ENCODE measurements at places on chromosomes 7 and 10. TPM values are rescaled to one million over a fixed set of nuclear protein-coding genes. Genes with fewer than 3 reads are reported as not detected.

- DNase-seq, result no peak
Measured at GRCh38 chr7:25835197-25835596, 316.8 kb upstream of the NFE2L3 start.

DNA sequence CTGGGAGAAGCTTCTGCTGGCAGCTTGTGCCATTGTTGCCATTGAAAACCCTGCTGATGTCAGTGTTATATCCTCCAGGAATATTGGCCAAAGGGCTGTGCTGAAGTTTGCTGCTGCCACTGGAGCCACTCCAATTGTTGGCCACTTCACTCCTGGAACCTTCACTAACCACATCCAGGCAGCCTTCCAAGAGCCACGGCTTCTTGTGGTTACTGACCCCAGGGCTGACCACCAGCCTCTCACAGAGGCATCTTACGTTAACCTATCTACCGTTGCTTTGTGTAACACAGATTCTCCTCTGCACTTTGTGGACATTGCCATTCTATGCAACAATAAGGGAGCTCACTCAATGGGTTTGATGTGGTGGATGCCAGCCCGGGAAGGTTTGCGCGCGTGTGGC is 220.7 kb downstream of the ADK start:
- no peak for DNase-seq

- DNase-seq, result no peak
Measured at GRCh38 chr7:32673275-32673983, 178.1 kb downstream of the AVL9 start.

The KCP gene
- 0.22 TPM for total RNA-seq

- DNase-seq, result no peak
Measured at GRCh38 chr7:55185321-55185802, 166.5 kb downstream of the EGFR start.

GRCh38 chr7:103691291-103691690 is 245.3 kb upstream of the SLC26A5 start:
- DNase-seq, result no peak

GRCh38 chr10:28147706-28148105 is 148.8 kb upstream of the ODAD2 start:
- no peak for DNase-seq

The OR2A5 gene
- not detected for total RNA-seq

All from CD4-positive, CD25-positive, alpha-beta regulatory T cell (primary cell).